ENCODE measurements at places on chromosomes 5 and 9.

GRCh38 chr5:114001076-114001475 lies 360.8 kb upstream of the KCNN2 start:
- no peak for DNase-seq

- peak; percentile 42 for DNase-seq
These were observed 408.1 kb downstream of the HTR1A start for GRCh38 chr5:63554191-63554590.

DNA sequence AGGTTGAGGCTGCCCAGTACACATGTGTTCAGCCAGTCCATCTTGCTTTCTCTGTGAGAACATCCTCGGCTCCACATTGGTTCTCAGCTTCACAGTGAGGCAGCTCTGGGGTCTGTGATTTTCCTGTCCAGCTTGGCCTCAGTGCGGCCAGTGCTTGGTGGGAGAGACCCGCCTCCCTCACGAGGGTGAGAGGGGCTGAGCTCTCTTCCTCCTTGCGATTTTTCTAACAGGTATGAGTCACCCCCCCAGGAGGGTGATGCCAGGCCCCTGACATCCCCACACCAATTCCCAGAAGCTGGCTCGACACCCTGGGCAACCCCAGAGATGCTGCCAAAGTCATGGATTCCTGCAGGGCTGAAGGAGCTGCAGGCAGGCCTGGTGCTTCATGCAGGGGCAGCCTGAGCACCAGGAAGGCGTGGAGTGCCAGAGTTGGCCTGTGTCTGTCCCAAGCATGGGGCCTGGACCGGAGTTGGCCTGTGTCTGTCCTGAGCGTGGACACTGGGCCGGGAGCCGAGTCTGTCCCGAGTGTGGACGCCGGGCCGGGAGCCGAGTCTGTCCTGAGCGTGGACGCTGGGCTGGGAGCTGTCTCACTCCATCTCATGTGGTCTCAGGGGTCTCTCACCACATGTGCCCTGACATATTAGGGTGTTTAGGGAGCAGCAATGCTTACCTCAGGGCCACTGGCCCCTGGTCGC lies 408.6 kb upstream of the IRX4 start:
- no peak for DNase-seq

DNA sequence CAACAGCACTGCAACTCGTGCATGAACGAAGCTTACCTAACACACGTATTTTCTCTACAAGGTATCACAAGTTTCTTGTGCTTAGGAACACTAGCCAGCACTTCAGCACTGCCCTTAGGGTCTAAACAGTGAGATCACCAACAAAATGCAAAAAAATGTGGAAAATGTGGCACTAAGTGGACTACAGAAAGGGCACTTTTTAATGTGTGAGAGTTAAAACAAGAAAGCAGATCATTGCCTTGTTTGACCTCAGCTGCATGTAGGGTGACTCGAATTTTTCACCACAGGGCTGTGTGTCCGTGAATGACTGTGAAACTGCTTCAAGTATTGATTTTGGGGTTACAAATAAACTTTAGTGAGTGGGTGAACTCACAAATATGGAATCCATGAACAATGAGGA lies 90.5 kb downstream of the MARCHF3 start:
- DNase-seq: no peak

GRCh38 chr5:126659805-126660482 lies 59.2 kb downstream of the PHAX start:
- no peak for DNase-seq

GRCh38 chr5:3118340-3118739 lies 366.9 kb upstream of the IRX2 start:
- DNase-seq: no peak

DNA sequence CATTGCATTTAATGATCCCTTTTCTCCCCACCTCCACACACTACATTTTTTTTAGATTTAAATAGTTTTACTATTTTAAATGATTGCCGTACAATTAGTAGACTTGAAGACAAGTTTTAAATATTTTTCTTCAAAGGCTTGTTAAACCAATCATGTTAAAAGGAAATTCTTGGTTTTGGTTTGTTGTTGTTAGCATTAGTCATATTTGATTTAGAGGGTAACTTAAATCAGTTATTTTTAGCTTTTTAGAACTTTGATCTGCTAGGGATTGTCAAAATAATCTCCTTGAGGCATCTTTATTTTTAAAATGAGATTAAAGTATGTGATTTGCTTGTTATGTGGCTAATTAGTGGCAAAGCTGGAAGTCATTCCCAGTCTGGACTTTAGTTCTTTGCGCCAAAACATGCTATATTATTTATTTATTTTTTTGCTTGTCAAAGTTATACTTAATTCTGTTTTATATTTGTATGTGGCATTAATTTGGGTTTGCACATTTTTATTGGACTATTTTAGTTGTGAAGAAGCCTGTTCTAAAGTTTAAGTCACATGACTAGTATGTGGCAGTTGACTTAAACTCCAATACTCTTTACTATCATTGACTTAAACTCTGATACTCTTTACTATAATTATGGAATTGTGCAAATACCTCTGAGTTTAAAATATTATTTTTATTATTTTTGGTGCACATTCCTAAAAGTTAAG lies 14.7 kb downstream of the ITGA1 start:
- DNase-seq: no peak

DNA sequence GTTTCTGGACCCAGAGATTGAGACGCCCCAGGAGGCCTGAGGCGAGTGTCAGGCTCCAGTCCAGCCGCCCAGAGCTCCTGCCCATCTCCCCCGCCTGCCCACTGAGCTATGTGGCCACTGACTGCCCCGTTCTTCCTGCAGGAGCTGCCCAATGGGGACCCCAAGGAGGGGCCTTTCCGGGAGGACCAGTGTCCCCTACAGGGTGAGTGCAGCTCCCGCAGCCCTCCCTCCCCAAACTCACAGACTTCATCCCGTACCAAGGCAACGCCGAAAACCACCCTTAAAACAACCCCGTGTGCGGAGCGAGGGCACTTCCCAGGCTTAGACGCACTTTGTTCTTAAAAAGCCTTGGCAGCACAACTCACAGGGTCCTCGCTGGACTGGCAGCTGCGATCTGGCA lies 23.4 kb downstream of the NKD2 start:
- no peak for DNase-seq

DNA sequence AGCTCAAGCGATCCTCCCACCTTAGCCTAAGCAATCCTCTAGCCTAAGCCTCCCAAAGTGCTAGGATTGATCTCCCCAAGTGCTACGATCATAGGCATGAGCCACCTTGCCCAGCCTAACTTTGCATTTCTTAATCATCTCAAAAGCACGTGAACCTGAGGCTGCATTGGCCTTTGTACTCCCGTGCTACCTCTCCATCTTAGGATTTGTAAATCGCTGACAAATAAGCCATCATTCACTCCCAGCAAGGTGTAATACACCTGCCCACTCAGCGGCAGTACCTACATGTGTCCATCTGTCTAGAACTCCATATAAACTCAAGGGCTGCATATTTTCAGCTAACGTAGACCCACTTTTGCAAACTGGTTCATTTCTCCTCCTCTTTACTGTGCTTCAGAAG lies 2.8 kb downstream of the ANKH start:
- DNase-seq: no peak

Data from COR-L47 (cell line).